Fibroblast of the conjunctiva (primary cell): ENCODE measurements at places on chromosomes 4 and X.
A peak's percentile ranks its signal among the peaks of the same experiment; 100 is the strongest.

DNA sequence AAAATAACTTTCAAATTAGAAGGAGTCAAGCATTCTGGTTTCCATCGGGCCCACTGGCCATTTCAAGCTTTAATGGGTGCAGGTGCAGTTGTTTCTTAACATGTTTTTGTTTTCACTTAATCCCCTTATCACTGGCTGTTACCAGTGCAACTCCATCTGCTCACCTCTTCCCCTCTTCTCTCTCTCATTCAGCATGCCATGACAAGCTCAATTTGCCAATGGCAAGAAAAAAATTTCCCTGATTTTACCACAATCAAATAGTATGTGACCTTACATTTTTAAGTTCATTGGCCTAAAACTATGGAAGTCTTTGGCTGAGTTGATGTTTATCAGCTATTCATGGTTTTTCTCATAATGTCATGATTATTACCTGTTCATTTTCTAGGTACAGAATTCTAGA lies 299.1 kb upstream of the BMP3 start:
- DNase-seq = no peak

DNA sequence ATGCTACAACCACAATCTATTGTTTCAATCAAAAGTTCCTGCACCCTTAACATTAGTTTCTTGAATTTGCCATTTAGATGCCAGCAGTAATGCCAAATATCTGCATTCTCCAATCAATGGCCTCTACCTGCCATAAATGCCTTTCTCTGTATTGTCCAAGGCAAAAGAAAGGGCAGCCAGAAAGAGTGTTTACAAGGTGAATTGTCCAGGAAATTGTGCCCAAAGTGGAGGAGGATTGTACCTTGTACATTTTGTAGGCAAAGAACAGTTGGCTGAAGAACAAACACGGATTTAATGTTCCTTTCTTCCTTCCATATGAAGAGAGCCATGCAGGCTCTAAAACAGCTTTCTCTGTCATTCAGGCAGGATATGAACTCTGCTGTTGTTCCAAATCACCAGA lies 181.5 kb downstream of the GUCY2F start:
- no peak for DNase-seq

GRCh38 chrX:16610121-16610621 lies 39.8 kb upstream of the S100G start:
- no peak for DNase-seq

DNA sequence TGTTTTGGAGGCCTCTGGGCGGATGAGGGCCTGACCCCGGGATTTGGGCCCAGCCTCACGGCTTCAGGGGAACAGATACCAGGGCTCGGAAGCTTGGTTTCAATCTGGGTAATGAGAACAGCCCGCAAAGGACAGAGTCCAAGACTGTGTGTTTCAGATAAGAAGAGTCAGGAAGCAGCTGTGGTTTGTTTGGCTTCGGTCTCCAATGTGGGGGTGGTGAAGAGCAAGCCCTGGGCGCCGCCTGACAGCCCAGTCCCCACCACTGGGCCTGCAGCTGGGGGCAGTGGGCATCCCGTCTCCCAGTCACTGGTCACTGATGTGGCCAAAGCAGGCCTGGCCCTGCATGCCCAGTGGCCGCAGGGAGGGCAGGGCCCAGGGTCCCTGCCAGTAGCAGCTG lies 9.1 kb downstream of the WFS1 start:
- DNase-seq = no peak

- DNase-seq = no peak
Observed at GRCh38 chr4:57981123-57981522, 870.9 kb upstream of the IGFBP7 start.

- DNase-seq = no peak
Observed at GRCh38 chrX:136714626-136715599, 65.8 kb downstream of the ARHGEF6 start.

DNA sequence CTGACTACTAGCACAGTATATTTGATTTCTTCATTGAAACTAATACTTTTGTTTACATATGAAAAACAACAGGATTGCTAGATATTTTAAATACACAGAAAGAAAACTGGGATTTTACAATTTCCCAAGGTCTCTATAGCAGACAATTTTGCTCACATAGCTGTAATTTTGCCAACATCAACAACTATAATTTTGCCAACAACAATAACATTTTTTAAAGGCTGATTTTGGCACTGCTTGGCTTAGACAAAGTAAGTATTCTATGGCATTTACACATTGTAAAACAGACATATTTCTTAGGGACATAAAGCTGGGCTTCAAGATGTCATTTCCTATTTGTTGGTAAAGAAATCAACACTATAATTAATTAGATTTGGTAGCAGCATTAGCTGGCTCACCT lies 922.1 kb downstream of the RAB28 start:
- no peak for DNase-seq

DNA sequence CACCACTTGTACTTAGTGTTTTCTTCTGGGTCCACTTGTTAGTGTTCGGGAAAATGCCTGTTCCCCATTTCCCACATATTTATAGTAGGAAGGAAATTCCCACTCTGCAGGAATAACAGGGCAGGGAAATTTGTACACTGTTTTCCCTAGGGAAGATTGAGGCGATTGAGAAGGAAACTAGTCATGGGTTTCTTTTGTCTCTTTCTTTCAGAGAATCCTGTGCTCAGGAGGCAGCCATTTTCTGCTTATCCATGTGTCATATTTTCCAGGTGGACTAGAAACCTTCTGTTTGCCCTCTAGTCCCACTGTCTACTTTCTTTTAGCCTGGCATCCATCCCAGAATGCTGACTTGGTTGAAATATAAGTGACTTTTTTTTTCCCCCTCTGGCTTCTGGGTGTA lies 299.1 kb upstream of the ANKRD50 start:
- no peak for DNase-seq

DNA sequence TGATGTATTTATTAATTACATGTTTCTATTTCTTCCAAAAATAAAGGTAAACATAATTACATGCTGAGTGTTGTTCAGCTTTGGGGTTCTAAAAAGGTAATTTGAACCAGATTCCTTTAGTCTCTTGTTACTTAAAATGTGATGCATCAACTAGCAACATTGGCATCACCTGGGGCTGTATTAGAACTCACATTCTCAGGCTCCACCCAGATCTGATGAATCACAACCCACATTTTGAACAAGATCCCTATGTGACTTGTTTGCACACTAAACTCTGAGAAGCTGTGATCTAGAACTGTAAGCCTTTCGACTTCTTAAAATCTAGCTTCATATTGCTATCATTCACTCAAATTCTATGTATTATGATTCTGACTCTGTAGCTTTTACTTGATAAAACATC lies 23.0 kb upstream of the HS3ST1 start:
- DNase-seq = no peak

DNA sequence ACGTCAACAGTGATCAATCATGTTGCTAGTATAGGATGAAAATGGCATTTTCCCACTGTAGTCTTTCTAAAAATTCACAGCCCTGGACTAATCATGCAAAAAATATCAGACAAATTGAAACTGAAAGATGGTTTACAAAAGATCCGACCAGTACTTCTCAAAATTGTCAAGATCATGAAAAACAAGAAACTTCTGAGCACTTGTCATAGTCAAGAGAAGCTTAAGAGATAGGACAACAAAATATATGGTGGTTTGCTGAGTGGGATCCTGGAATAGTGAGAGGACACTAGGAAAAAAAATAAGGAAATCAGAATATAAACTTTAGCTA lies 101.1 kb downstream of the NAA11 start:
- no peak for DNase-seq

GRCh38 chr4:125313497-125313896 lies 1.3 kb upstream of the FAT4 start:
- DNase-seq = peak; percentile 90

DNA sequence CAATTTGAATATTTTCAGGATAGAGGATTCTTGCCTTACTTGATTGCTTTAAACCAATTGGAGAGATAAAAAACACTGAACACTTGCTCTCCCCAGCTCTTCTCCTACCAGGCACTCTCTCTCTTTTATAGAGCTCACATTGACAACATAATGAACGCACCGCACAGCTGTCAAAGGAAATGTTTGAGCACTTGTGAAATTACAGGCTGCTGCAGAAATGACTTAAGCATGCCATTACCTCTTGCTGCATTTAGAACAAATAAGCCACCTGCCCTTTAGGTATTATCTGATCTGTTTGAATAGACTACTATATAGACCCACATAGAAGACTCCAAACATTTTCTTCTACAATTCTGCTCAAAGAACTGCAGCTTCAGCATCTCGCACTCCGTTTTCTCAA lies 227.7 kb downstream of the C4orf33 start:
- no peak for DNase-seq

- no peak for DNase-seq
Observed at GRCh38 chr4:155017426-155017825, 191.0 kb upstream of the NPY2R start.

GRCh38 chr4:147633113-147633512 lies 15.9 kb downstream of the TMEM184C start:
- peak; percentile 47 for DNase-seq

- DNase-seq = no peak
Observed at GRCh38 chrX:132692066-132692465, 203.2 kb upstream of the MBNL3 start.

GRCh38 chr4:37533286-37534033 lies 152.7 kb downstream of the RELL1 start:
- DNase-seq = no peak

DNA sequence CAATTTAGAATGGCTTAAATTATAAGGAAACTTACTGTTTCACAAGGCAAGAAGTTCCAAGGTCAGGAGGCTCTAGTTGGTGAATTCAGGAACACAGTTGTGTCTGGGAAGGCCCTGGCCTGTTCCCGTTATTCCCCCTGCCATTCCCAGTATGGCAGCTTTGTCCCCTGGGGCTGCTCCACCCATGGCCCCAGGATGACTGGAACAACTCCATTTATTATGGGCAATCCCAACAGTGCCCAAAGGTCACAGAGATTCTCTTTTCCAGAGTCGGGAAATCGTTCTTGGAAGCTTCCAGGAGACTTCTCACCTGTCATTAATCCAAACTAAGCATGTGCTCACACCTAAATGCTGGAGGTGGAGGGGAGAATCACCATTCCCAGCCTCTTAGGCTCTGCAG lies 2.8 kb upstream of the PRKG2 start:
- DNase-seq = no peak

DNA sequence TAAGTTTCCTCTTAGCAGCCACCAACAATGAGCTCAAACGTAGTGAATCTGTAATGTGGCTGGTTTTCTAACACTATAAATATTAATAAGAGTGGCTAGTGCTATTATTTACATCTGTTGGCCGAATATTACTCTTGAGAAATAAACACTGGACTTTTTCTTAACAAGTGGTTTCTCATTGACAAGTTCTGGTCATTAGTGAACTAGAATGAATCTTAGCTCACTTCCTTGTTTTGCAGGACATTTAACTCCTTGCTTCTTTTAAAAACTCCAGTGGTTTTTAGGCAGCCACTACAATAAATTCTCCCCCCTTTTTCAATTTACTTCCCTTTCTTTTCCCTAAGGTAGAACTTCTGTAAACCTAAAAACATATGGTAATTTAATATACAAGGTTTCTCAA lies 177.2 kb downstream of the ARAP2 start:
- no peak for DNase-seq

DNA sequence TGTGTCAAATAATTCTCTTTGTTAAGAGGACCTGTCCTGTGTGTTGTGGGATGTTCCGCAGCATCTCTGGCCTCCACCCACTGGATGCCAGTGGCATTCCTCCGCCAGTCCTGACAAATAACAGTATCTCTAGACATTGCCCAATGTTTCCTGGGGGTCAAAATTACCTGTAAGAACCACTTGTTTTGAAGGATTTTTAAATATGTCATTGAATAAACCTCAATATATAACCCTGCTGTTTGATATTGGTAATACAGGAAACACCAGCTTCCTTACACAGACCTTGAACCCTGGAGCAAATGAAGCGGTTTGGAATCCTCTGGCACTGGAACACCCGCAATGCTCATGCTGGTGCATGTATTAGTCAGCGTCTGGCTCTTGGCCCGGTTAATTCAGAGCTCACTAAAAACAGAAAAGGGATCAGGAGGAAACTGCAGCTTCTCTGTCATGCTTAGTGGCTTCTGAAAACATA lies 101.3 kb downstream of the TBL1X start:
- DNase-seq = peak; percentile 68

- DNase-seq = no peak
Observed at GRCh38 chr4:149555799-149556198, 259.8 kb downstream of the IQCM start.

GRCh38 chr4:114417214-114417613 lies 181.4 kb upstream of the UGT8 start:
- no peak for DNase-seq

DNA sequence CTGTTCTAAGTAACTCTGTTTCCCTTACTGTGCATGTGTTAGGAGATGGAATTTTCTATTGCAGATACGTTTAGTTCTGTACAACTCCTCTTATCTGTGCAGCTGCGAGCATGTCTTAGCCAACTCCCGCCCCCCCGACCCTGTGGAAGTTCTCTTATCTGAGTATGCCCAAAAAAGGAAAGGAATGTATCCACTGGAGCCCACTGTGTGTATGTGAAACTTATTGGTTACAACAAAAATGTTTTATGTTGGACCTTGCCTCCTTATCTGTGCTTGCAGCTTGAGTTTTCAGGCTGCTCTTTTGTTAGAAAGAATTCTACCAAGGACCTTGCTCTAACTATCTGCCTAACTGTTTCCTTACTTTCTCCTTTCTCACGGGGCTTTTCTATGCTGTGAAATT lies 24.2 kb upstream of the DCAF8L2 start:
- DNase-seq = no peak

GRCh38 chrX:67787196-67787595 lies 243.4 kb downstream of the AR start:
- DNase-seq = no peak

GRCh38 chr4:124132161-124132560 lies 580.4 kb downstream of the ANKRD50 start:
- no peak for DNase-seq

- no peak for DNase-seq
Observed at GRCh38 chr4:164169591-164169990, 584.3 kb upstream of the SMIM31 start.

DNA sequence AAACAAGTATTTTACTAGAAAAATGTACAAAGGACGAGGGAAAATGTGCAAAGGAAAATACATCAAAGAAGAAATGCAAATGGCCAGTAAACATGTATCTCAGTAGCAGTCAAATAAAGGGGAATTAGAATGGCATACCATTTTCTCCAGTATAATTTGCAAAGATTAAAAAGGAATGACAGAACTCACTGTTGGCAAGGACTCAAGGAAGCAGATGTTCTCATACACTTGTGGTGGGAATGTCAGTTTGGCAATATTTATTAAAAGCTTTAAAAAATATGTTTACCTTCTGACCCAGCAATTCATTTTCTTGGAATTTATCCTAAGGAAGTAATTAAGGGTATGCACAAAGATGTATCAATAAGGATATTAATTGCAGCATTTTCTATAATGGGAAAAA lies 7.6 kb downstream of the CLCN5 start:
- no peak for DNase-seq
